ENCODE measurements at places on chromosomes 2 and 18.
A peak's percentile ranks its signal among the peaks of the same experiment; 100 is the strongest.

DNA sequence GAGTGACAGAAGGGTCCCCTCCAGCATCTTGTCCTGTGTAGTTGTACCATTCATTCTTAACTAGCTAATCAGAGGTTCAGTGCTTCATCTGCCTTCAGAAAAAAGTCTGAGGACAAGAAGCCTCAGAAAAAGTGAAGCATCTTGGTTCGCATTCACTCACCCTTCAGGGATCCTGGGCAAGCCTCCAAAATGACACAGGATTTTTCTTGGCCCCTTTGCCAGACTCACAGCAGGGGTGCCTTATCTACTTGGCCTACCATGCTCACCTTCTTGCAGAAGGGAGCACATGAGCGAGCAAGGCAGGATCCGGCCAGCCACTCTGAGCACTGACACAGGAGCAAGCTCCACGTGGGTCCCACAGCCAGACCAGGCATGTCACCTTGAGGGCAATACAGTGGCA is 43.1 kb upstream of the XDH start:
- no peak for DNase-seq

DNA sequence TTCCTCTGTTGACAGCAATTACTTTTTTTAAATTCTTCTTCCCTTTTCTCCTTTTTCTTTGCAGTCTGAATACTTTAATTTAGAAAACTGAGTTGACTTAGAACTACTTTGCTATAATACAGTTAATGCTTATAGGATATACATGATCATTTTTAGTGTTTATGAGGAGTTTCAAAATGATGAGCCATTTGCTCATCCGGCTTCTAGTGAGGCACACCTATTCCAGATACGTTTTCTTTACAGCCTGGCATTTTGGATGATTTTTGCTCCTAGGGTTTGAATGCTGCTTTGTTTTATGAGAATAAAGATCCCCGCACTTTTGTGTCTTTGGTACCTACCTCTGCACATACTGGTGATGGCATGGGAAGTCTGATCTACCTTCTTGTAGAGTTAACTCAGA is 52.8 kb downstream of the EIF5B start:
- no peak for DNase-seq

GRCh38 chr18:48569915-48570264 is 31.1 kb downstream of the CTIF start:
- DNase-seq = no peak

GRCh38 chr18:23710068-23710527 is 20.8 kb downstream of the LAMA3 start:
- no peak for DNase-seq

DNA sequence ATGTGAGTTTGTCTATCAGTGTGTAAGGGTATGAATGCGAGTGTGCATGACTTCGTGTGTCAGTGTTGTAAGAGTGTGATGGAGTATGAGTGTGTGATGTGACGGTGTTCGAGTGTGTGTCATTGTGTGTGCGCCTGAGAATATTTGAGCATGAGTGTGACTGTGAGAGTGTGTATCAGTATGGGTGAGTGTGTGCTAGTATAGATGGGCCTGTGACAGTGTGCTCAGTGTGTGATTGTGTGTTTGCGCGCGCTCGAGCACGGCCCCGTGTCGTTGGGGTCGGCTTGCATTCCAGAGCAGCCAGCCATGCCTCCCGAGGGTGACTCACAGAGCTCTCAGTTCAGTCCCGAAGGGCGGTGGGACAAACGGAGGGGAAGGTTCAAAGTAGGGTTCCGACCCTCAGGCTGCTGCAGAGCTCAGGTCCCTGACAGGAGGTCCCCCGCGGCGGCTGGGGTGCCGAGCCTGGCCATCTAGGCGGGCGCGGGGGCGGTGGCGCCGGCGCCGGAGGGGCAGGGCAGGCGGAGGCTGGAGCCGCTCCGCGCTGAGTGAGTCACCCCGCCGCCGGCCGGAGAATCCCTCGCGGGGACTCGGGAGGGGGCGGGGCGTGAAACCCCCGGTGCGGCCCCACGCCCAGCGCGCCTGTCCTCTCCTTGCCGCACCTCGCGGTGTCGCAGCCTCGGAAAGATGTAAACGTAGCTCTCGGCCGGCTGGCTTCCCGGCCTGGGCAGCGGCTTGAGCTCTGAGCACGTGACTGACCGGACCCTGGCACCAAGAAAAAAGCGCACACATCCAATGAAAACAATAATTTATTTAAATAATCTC is 3.8 kb downstream of the DLX2 start:
- no peak for DNase-seq

DNA sequence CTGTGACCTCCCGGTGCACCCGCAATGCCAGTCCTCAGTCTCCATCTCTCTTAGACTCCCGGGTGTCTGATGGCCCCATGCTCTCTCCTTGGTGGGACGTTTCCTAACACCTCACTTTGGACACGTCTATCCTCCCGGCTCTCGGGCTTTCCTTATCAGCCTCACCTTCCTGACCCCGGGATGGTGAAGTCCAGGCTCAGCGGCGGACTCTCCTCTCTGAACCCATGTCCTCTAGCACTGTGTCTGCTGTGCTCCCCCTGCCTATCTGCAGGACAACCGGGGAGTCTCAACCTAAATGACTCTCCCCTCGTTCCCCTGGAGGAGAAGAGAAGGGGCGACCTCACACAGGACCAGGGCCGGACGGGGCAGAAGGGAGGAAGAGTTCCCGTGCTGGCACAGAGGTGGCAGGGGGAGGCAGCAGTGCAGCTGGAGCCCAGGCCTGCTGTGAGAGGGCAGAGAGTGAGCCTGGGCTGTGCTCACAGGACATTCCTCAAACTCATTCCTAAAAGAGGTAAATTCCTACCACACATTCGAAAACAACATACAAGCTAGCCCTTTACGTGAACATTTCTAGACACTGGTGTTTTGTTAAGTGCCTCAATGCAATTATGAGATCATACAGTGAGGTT is 41.9 kb downstream of the MBP start:
- DNase-seq = no peak

- no peak for DNase-seq
Measured at GRCh38 chr2:24852026-24852425, 58.8 kb downstream of the CENPO start.

DNA sequence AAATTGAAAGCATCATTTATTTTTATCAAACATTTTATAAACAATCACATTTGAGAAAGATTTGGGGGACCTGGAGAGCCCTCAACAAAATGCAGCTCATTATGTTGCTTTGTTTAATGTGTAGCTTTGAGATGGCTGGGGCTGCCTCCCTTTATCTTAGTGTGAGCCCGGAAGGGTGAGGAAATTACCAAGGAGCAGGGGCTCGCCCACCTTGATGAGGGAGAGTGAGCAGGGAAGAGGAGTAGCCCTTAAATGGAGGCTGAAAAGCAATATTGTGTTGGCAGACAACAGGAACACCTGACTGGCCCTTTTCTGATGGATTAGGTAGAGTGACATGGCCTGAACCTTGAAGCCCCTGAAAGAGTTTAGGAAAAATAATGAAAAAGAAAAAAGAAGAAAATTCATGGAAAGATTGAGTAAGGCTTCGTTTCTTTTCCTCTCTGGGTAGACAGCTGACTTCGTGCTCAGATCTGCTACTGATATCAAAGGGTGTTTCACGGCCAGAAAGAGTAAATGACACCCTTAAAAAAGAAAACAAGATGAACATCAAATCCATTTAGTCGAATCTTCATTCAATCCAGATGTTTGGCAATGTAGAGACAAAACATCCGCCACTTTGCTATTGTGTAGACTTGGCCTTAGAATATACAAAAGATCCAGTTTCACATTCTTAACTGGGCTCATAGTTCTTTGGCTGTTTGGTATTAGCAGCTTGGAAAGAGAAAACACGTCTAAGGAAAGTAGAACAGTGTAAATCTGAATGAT is 206.5 kb upstream of the TCF4 start:
- DNase-seq = no peak

- DNase-seq = no peak
Measured at GRCh38 chr2:206198677-206199076, 39.0 kb downstream of the EEF1B2 start.

- DNase-seq = peak; percentile 21
Measured at GRCh38 chr2:23940718-23941620, 706 bp downstream of the UBXN2A start.

- DNase-seq = no peak
Measured at GRCh38 chr2:162382278-162382677, 38.3 kb downstream of the GCA start.

DNA sequence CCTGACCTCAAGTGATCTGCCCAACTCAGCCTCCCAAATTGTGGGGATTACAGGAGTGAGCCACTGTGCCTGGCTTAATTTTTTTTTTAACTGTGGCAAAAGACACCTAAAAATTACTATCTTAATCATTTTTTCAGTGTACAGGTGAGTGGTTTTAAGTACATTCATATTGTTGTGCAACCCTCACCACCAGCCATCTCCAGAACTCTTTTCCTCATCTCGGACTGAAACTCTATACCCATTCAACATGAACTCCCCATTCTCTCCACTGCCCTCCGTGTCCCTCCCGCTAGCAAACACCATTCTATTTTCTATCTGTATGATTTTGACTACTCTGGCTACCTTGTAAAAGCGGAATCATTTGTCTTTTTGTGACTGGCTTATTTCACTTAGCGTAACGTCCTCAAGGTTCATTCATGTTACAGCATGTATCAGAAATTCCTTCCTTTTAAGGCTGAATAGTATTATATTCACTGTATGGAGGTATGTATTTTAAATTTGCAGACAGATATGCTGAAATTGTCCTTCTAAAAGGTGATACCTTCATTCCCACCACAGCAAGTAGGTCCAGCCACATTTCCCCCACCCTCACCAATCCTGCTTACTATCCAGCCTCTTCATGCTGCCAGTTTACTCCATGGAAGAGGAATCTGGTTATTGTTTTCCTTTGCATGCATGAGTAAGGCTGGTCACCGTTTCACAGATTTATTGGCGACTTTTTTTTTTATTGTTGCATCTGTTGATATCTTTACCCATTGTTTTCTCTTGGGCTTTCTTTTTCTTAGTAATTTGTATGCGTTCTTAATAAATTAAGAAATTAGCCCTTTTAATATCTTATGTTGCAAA is 40.6 kb upstream of the ANXA4 start:
- DNase-seq = no peak

- no peak for DNase-seq
Measured at GRCh38 chr2:118021356-118021755, 7.5 kb upstream of the CCDC93 start.

DNA sequence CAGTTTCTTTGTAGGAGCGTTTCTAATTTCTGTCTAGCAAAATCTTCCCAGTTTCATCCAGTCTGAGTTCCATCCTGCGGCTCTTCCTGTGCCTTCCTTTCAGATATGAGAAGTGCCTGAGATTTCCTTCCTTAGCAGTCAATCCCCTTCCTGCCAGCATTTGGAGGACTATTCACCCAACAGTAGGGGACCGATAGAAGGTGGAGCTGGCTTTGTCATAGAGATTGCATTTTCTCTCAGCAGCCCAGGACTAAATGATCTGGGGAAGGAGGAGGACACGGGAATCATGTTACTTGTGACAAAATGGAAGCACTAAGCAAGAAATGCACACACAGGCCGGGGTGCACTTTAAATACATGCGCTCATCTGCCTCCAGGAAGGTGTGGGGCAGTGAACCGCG is 5.6 kb upstream of the SMIM21 start:
- DNase-seq = no peak

GRCh38 chr18:40006634-40007033 is 1948.4 kb upstream of the PIK3C3 start:
- no peak for DNase-seq

GRCh38 chr2:44071454-44072046 is 75.8 kb upstream of the LRPPRC start:
- no peak for DNase-seq

- peak; percentile 21 for DNase-seq
Measured at GRCh38 chr18:11310476-11311086, 161.2 kb upstream of the PIEZO2 start.

DNA sequence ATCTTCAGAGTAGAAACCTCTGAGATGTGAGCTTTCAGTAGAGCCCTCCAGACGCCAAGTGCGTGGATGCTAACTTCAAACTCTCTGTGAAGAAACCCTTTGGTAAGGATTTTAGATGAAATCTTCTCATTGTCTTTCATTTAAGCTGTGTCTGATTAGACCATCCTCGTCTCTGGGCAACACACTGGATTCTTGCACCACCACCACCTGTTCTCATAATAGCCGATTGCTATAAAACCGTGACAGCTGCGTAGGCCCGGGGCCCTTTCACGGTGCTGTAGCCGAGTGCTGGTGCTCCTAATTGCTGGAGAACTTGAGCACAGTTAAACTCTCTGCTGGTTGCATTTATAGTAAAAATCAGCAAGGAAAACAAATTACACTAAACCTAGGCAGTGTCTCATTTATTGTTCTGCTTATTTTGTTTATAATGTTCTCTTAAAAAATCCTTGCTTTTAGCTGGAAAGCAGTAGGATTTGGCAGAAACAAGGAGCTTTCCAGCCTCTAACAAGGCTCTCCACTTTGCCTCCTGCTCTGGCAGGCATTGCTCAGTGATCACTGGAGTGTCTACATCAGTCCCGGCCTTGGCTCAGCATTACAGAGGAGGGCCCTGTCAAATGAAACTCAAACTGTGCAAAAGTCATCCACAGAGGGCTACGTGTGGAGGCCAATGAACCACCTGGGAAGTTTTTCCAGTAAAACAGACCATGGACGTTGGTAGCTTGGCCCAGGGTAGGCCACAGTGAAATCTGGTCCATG is 40.9 kb upstream of the MBP start:
- no peak for DNase-seq

DNA sequence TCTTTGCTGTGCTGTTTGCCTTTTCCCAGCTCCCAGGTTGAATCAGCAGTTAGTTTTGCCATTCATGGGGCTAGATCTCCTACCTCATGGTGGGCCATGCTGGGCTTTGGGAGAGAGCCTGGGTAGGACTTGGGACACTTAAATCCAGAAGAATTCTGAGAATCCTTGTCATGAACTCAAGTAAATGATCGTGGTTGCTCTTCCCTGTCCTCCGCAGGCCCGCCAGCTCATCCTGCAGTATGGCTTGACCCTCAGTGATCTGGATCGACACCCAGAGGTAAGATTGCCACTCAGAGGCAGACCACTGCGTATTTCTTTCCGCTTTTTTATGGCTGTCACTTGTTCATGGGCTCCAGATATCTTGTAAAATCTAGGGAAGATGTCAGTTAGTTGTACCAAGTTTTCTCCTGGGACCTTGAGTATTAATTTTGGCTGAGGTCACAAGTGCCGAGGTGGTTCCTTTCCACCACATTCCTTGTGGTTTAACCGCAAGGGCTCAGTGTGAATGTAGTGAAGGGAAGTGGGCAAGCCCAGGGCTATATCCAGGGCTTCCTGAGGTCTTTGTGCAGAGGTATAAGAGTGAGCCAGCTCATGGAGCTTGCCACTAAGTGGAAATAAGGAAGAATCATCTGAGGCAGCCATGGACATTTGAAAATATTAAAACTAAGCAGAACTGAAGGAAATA is 37.7 kb downstream of the RPIA start:
- DNase-seq = no peak

- no peak for DNase-seq
Measured at GRCh38 chr2:119826370-119826961, 66.7 kb downstream of the PTPN4 start.
